ENCODE measurements at places on chromosomes 6 and 20.

- DNase-seq: no peak
These were observed 276.4 kb upstream of the MOCS1 start for GRCh38 chr6:40210628-40211056.

DNA sequence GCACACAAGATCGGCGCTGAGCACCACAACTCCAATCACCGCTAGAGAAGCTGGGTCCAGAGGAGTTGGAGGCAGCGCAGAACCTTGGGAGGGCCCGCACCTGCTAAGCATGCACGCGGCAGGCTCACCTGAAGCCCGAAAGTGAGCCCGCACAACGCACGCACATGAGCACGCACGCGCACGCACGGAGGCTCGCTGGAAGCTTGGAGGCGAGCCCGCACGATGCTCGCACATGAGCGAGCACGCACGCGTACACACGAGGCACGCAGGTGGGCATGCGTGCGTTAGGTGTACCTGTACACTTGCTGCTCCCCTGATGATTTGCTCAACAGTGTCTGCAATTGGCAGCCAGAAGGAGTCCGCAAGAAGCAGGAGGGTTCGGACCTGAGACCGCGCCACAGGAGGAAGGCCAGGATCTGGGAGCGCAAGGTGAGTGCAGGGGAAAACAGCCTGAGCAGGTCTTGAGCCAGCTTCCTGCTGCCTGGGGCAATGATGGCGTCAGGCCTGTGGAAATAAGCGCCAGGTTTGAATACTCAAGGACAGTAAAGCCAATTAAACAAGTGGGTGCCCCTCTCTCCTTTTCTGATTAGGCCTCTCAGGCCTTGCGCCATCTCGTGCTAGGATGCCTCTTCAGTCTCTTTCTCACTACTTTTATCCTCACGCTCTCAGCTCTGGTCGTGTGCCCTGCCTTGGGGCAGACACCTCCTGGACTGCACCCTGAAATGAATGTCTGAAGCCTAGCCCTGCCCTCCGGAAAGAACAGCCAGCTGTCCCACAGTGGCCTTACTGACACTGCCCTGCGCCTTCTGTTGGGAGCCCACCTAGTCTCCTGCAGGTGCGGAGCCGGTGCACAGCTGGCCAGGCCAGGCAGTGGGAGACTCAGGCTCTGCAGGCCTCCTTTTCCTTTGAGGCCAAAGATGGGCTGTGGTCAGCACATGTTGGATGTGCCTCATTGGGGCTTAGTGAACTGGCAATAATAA is 340.4 kb downstream of the CDC5L start:
- DNase-seq: no peak

GRCh38 chr6:156686301-156686994 is 90.7 kb upstream of the ARID1B start:
- DNase-seq: no peak

GRCh38 chr20:50813801-50814200 is 18.9 kb downstream of the BCAS4 start:
- DNase-seq: no peak

GRCh38 chr6:24009319-24009718 is 116.7 kb upstream of the NRSN1 start:
- DNase-seq: no peak

DNA sequence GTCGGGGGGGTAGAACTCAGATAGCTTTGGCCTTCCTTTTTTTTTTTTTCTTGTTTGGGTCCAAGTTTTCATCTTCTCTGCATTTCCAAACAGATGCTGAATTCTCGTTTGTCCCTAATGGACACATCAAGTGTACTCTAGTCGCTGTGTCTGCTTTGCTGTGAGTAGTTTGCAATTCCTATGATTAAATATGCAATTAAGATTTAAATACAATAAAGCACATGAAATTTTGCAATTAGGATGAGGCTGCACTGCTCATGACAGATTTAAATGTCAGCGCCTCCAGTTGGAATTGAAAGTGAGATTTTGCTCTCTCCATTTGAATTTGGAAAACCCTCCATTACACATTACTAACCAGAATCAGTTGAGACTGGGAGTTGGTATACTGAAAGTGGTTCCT is 70.4 kb downstream of the PFDN4 start:
- no peak for DNase-seq

DNA sequence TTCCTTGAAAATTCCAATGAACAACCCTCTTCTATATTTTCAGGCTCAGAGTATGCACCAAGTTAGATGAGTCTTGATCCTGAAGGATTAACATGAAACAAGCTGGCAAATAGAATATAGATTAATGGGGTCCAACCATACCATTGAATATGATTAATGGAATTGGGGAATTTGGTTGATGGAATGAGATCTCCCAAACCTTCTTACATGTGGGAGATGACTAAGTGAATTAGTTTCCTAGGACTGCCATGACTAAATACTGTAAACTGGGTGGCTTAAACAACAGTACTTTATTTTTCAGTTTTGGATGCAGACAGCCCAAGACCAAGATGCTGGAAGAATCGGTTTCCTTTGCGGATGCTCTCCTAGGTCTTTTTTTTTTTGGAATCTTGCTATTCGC is 347.0 kb downstream of the QKI start:
- DNase-seq: no peak

DNA sequence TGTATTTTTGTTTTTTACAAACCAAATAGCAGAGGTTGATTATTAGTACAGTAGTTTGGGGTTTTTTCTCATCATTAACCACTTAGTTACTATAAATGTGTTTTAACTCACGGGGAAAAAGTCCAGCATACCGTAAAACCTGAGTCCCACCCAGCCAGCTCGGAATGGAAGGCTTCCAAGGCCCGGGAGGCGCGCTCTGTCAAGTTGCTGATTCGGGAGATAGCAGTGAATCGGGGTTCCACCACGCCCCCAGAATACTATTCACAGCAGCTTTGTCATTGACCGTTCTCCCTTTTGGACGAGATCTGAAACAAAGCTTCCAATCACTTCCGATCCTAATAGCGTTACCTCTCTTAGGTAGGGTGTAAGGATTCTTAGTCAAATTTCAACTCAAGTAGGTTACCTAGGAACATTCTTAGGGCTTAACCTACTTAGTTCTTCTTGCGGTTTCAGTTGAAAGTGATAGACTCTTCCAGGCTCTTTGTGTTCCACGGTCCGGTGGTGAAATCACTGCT is 232.8 kb upstream of the QKI start:
- DNase-seq: no peak

DNA sequence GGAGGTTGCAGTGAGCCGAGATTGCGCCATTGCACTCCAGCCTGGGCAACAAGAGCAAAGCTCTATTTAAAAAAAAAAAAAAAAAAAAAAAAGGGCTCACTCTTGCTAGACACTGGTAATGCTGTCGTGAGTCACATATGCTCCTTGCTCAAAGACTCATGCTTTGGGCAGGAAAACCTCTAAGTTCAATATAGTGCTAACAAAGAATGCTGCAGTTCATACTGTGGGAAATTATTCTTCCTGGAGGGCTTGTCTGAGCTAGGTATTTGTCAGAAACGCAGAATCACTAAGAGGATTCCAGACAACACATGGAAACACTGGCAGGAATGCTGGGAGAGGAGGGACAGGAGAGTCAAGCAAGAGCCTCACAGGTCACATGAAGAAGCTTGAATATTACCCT is 2.3 kb upstream of the LYRM2 start:
- DNase-seq: no peak

GRCh38 chr6:2842139-2842552 is 483 bp upstream of the SERPINB1 start:
- no peak for DNase-seq

GRCh38 chr20:9999645-10000044 is 35.1 kb upstream of the ANKEF1 start:
- DNase-seq: no peak

All from activated CD4-positive, alpha-beta T cell treated with anti-CD3 and anti-CD28 coated beads, Interleukin-2, amount 50 U/mL, for 24 hours (primary cell).